Fibroblast of the aortic adventitia (primary cell): ENCODE measurements at places on chromosomes 7 and 10. TPM values are rescaled to one million over a fixed set of nuclear protein-coding genes. Genes with fewer than 3 reads are reported as not detected.
A peak's percentile ranks its signal among the peaks of the same experiment; 100 is the strongest.

DNA sequence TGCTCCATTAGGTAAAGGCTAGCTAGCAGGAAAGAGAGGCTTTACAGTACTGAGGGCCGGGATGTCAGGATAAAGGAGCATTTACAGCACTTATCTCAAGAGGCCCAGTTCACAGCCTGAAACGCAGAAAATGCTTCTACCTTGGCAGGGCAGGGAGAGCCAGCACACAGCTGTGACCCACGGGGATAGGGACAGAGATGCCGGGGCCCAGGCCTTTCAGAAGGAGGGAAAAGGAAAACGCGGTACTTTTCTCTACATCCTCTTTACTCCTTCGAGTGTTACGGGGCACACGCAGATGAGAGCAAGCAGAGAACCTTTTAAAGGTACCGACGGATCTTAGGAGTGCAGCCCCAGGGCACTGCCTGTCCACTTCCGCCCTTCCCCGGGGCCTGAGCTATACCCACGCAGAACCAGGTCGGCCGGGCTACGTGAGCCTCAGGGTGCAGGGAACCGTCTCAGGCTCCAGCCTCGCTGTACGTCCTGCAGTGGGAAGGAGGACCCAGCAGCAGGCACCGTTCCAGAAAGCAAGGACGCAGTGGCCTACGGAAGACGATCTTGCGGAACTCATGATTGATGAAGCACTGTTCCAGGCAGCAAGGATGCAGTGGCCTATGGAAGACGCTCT, 232.3 kb downstream of the ELFN1 start:
- DNase-seq: no peak

RAPGEF5 gene
- 1.5 and 4.2 TPM in 2 replicates for total RNA-seq

- DNase-seq: no peak
Measured at GRCh38 chr10:27607591-27607990, 103.5 kb downstream of the RAB18 start.

NSMCE4A gene
- total RNA-seq: 25.0 and 39.3 TPM in 2 replicates

DNA sequence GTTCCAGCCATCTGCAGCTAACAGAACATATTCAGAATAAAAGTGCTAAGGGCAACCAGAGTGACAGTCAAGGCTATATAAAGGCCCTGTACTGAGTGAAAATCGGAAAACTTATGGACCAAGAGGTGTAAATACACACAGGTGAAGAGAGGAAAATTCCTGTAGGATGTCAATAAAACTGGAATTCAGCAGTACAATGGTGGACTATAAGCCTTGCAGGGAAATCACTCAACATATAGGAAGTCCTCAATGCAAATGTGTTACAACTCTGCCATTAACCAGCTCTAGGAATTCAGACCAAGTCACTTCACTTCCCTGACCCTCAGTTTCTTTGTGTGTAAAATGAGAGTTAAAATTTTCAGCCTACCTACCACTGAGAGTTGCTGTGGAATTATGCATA, 7.7 kb downstream of the USP6NL start:
- no peak for DNase-seq

GRCh38 chr7:24836084-24836483, 78.8 kb upstream of the GSDME start:
- DNase-seq: no peak

- DNase-seq: no peak
Measured at GRCh38 chr7:37289781-37290180, 158.9 kb downstream of the ELMO1 start.

- DNase-seq: no peak
Measured at GRCh38 chr7:131603932-131604331, 47.5 kb upstream of the PODXL start.

DNA sequence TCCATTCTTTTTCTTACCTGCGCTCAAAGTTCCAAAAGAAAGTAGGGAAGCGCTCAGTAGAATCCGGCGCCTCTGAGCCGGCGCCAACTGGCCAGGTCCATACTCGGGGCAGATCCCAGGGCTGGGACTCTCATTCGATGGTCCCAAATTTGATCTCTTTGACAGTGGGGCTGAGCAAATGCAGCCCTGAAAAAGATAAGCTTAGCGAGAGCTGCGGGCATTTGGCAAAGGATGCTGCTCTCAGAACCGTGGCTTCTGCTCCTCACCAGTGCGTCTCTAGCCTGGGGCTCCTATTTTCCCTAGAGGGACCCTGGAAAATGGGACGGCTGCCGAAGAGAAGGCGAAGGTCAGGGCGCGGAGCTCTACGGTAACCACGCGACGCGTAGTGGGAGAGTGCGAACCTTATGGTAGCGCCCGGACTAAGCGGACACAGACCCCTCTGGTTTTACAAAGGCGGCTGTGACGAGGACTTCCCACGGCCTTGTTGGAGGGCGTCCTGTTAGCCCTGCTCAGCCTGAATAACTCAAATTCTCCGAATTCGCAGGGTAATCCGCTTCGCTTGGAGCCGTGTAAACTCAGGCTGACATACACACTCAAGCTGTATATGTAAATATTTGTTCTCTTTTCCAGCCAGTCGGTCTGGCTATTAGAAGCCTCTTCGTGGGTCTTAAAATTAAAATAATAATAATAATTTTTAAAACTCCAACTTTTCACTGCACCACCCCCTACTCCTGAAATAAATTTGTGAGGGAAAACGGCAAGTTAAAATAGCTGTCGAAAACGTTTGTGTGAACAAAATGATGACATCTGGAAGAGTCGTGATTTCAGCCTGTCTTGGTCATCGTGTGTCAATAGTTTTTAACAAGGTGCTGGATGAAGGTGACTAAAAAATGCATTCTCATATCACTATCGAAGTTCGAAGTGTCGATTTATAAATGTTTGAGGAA, 869 bp upstream of the TBX20 start:
- DNase-seq: no peak

DNA sequence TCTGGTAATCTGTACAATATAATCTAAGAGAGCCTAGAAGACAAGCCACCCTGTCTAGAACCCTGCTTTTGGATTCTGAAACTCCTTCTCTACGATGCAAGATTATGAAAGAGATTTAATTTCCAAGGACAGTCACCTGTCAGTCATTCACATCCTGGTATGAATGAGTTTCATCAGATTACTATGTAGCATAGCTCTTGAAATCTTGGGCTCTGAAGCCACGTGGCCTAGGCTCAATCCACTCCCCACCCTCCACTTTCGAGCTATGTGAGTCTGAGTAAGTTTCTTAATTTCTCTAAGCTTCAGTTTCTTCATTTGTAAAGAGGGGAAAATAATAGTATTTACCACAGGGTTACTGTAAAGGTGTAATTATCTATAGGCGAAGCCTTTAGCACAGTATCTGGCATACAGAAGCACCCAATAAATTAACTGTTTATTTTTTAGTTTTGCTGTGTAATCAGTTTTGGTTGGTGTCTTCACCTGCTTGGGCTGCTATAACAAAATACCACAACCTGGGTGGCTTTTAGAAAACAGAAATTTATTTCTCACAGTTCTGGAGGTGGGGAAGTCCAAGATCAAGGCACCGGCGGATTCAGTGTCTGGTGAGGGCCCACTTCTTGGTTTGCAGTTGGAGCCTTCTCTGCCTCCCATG, 71.3 kb downstream of the MYOF start:
- DNase-seq: no peak

- DNase-seq: no peak
Measured at GRCh38 chr7:25732766-25733217, 419.2 kb upstream of the NFE2L3 start.

FAM25A gene
- not detected in 2 replicates for total RNA-seq

- DNase-seq: no peak
Measured at GRCh38 chr10:88833723-88834122, 17.9 kb downstream of the ANKRD22 start.

DNA sequence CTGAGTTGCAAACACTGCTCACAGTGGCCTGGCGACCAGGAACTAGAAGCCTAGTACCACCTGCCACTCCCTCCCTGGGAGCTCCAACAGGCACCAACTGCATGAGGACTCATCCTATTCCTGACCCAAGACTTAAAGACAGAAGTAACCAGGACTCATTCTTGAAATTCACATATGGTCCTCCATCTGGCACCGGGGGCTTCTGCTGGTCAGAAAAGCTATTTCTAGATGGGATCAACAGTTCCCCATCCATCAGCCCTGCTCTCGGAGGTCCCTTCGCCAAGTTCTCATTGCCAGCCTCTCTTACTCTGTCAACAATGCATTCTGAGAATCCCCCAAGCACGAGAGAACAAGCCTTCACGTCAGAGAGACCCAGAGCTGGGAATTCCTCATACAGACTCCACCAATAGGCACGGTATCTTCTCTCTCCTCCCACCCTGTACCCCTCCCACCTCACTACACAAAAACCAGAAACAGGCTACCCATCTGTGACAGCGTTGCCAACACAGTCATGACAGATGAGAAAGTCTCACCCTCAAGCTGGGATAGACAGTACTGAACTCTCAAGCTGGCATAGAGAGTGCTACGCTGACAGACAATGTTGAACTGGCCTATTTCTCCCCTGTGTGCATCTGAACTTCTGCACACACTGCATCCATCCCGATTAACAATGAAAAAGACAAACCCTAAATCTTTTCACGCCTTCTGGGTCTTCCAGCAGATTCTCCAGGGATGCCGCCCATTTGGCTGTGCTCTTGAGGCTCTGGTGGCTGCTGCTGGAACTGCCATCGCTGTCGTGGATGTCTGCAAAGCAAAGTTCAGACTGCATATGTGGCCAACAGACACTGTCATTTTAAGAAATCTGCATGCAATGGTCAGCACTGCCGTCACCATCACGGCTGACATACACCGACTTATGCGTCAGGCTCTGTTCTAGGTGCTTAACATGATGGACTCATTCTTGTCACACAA, 15.6 kb downstream of the RGS10 start:
- no peak for DNase-seq

LEP gene
- total RNA-seq: under 0.01 TPM in 1 of 2 replicates, not detected in the other

HHEX gene
- 0.49 and 8.6 TPM in 2 replicates for total RNA-seq

OR2AE1 gene
- total RNA-seq: 0.63 and 0.65 TPM in 2 replicates

- peak; percentile 14 for DNase-seq
Measured at GRCh38 chr10:7218968-7219367, 191.9 kb downstream of the SFMBT2 start.

DNA sequence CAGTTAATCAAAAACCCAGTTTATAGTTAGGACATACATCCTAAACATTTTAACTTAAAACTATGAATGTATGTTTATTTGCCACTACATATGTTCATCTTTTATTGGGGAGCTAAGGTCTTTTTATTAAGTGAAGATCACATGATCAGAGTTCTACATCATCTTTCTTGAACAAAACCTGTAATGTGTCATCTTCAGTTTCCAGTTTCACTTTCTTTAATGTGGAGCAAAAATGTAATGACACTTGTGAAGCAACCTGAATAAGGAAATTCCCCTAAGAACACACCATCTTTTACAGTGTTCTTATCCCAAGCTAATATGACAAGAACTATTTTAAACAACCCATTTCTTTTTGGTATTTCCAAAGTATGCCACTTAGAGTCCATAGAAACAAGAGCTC, 166.7 kb upstream of the BET1 start:
- no peak for DNase-seq

GRCh38 chr7:70233776-70234175, 635.5 kb downstream of the AUTS2 start:
- no peak for DNase-seq

AKR1C3 gene
- 74.2 and 169 TPM in 2 replicates for total RNA-seq

- no peak for DNase-seq
Measured at GRCh38 chr10:72086466-72087391, 1.6 kb downstream of the SPOCK2 start.

RBAK gene
- 9.1 and 10.2 TPM in 2 replicates for total RNA-seq

DNA sequence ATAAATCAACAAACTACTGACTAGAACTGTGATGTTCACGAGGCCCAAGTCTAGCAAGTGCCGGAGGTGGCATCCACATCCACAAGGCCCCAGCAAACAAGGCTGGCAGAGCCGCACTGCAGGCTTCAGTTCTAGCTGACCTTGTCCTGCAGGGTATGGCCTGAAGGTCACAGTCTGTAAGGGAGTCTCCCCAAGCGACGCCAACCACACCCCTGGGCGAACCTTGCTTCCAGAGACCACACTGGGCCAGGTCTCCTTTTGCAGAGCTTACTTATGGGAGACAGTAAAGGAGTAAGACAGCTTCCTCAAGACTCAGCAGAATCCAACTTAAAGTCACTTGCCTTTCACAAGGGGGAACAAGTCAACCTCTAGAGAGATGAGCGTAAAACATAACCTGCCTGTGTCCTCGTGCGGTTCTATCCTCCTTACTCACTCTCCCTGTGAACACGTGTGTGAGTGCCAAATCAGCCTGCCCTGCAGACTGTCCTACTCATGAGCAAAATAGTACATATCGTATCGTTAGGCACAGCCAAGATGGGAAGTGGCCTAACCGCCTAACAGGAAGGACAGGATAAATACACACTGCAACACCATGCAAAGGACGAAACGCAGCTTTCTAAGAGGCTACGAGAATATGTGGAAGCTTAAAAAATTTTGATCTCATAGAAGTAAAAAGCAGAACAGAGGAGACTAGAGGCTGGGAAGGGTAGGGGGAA, 22.7 kb downstream of the FAM53B start:
- no peak for DNase-seq

GIMAP8 gene
- 0.09 and 0.16 TPM in 2 replicates for total RNA-seq

DNA sequence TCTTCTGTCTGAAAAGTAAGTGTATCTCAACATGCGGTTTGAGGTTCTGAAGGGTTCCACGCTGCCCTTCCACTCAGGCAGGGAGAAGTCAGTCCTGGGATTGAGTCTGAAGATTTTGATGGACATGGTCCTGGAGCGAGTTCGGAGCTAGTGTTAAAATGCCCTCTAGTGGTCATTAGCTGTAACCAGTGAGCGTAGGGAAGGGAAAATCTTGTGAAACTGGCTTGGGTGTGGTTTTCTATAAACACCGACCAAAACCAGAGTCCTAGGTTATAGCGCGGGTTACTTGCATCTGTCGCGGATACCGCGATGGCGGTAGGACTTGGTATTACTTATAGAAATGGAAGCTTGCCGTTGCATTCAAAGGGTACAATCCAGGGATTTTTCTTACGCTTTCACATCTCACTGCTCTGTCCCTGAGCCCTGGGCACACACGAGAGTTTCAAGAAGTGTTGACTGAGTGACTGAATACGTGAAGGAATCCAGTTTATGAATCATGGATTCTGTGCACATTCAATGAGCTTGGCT, 348.2 kb upstream of the C7orf33 start:
- DNase-seq: peak; percentile 40

- no peak for DNase-seq
Measured at GRCh38 chr7:12066521-12066920, 144.6 kb upstream of the TMEM106B start.

DNA sequence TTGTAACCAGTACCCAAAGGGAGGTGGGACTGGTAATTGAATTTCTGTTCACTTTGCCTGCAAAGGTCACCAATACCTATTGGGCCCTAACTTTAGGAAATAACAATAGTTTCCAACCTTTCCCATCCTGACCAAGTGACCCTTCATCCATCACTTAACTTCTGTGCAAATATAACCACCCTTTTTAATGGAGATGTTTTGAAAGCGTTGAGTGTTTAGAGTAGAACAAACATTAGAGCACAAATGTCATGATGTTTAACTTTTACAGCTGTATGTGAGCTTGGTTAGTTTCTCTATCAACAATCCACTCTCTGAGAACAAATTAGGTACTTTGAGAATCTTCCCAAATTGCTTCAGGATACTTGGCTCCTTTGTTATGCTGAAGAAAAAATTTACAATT, 66.4 kb downstream of the MET start:
- DNase-seq: no peak
